ENCODE measurements at places on chromosomes 5 and 9.
A peak's percentile ranks its signal among the peaks of the same experiment; 100 is the strongest.

DNA sequence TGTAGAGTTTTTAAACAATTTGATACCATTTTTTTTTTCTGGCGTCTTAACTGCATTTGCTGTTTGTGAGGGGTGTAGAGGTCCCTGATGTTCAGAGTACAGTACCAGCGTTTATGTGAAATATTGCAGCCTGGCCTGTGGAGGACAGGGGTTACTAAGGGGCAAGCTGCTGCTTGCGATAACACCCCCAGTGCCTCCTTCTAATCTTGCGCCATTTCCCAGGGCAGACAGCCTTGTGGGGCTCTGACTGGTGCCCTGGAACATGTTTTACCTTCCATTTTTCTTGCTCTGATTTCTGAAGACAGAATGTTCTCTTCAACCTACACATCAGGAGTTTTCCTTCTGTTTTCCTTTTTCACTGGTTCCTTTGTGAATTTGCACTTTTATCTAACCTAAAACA is 142.9 kb downstream of the DOCK8 start:
- DNase-seq: no peak

DNA sequence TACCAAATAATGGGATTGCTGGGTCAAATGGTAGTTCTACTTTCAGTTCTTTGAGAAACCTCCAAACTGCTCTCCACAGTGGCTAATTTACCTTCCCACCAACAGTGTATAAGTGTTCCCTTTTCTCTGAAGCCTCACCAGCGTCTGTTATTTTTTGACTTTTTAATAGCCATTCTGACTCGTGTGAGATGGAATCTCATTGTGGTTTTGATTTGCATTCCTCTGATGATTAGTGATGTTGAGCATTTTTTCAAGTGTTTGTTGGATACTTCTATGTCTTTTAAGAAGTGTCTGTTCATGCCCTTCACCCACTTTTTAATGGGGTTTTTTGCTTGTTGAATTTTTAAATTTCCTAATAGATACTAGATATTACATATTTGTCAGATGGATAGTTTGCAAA is 28.4 kb upstream of the SUSD1 start:
- DNase-seq: peak; percentile 43

DNA sequence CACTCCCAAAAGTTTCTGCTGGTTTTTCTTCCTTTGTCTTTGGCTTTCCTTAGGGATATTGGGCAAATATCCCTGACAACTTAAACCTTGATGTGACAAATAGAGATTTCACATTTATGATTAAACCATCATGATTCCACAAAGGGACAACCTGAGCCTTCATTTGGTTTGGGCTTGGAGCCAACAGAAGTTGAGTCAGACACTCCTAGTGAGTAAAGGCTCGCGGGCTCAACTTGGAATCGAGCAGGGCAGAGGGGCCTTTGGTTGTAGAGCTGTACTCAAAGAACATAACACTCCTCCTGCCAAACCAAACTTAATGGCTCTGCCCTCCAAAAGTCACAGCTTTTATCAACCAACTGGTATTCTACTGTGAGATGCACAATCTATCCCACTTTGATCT is 290.2 kb upstream of the MAP3K1 start:
- peak; percentile 89 for DNase-seq

GRCh38 chr9:16243798-16244197 is 626.7 kb downstream of the BNC2 start:
- DNase-seq: peak; percentile 26

DNA sequence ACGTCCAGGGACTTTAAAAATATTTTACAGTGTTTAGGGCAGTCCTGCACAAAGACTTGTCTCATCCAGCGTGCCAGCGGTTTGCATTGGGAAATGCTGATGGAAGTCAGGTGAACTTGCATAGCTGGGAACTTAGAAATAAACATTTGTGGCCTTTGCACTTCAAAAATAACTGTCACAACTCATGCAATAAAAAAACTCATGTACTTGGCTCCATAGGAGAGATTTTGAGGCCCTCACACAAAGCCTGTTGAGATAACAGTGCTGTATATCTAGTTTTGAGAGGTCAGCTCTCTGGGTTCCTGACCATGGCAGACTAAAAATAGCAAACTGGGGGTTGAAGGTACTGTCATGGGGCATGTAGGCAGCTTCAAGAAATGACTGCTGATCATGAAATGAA is 5.5 kb downstream of the COMMD10 start:
- no peak for DNase-seq

DNA sequence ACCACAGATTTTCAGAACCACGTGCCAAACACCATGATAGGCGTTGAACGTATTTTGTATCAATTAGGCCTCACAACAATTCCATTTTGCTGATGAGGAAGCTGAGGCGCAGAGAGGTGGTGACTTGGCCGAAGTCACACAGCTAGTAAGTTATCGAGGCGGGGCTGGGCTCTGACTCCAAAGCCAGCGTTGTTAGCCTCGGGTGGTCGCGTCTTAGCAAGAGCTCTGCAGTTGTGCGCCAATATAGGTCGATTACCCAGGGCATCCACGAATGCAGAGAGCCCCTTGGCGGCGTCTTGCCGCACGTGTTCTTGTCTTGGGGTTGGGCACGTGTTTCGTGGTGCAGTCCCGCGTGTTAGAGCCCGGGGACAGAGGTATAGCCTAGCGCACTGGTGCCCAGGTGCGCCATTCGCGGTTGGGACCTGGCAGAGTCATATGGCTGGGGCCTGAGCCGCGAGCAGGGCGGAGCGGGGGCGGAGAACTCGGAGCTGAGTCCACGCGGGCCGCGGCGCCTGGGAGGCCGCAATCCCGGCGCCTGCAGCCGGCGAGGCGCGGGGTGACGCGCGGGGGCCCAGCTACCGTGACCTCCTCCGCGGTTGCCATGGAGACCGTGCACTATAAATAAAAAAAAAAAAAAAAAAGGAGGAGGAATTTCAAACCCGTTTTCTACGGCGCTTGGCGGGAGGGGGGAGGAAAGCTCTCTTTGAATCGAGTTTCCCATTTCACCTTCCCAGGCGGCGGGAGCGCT is 62.3 kb downstream of the CXXC5 start:
- peak; percentile 39 for DNase-seq

- no peak for DNase-seq
These were observed 185.0 kb downstream of the GAPVD1 start for GRCh38 chr9:125446561-125447094.

- no peak for DNase-seq
These were observed 56.8 kb downstream of the PTCH1 start for GRCh38 chr9:95459851-95460517.

DNA sequence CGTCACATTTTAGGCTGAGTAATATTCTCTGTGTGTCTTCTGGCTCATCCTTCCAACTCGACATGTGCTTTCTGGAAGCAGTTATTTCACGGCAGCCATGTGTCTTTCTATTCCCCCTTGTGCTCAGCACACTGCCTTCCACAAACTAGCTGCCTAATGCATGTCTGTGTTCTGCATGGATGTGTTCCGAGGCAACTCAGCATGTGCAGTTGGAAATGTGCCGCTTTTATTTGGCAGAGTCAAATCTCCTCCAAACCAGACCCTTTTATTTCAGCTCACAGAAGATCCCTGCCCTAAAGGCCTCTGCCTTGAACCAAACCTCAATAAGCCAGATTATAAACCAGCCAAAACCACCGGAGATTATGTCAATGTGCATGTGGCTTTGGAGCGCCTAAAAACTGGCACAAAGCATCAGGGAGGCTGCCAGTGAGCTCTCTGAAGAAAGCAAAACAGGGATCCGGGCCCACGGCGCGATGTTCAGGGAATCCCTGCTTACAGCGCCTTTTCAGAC is 360.2 kb downstream of the DEPDC1B start:
- DNase-seq: no peak

- no peak for DNase-seq
These were observed 479.7 kb downstream of the CETN3 start for GRCh38 chr5:89929834-89930233.

DNA sequence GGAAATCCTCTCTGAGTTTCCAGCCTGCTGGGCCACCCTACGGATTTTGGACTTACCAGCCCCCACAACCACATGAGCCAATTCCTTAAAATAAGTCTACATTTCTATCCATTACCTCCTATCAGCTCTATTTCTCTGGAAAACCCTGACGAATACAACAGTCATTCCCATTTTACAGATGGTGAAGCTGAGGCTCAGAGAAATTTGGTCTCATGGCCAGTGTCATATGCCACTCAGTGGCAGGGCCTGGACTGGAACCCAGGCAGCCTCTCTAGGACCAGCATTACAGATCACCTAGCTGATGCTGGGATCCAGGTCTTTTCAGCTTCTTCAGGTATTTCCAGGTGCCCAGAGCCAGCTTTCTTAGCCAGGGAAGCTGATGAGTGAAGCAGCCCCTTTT is 45.0 kb upstream of the SH3PXD2B start:
- DNase-seq: no peak

GRCh38 chr5:56900858-56901578 is 8.4 kb upstream of the SETD9 start:
- peak; percentile 55 for DNase-seq

- DNase-seq: no peak
These were observed 13.4 kb downstream of the COL23A1 start for GRCh38 chr5:178576591-178577351.

DNA sequence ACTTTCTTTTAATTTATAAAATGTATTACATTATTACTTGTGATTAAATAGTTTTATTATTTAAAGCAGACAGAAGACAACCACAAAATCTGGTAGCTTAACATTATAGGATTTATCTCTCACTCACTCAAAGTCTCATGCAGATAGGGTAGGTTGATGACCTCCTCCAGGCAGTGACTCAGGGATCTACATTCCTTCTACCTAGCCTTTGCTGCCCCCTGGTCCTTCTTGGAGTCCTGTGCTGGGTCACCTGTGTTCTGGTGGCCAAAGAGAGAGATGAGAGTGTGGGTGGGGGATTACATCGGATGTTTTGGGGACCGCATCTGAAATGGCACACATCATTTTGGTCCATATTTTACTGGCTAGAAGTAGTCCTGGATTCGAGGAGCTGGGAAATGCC is 95.7 kb upstream of the CTSL start:
- DNase-seq: no peak

GRCh38 chr5:58156973-58157701 is 302.7 kb downstream of the PLK2 start:
- DNase-seq: peak; percentile 89

GRCh38 chr5:171316258-171317121 is 7.4 kb downstream of the TLX3 start:
- no peak for DNase-seq

DNA sequence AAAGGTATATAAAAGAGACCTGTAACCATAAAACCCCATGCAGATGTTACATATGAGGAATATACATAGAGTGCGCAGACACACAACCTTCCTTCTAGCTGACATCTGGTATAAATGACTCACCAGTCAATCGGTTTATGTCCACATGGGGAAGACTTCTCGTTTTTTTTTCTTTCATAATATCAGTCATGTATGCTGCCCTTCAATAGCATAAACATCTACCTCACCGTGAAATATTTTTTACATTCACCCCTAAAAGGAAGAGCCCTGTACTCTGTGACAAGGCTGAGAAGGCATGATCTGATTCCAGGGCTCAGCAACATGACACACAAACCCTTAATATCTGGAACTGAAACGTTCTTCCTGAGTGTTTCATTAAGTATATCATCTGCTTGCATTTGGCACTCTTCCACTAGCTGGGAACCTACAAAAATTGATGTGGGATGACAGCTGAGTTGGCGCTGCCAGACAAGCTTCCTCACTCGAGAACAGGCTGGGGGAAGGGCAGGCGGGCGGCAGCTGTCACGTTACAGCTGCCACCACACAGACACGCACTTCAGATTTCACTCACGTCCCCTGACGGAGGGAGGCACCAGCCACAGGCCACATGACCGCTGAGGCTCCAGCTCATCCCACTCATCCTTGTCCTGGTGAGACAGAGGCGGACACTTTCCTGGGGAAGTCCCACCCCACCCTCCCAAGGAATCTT is 74.2 kb downstream of the SHB start:
- DNase-seq: peak; percentile 72

- peak; percentile 6 for DNase-seq
These were observed 36.5 kb upstream of the SH3PXD2B start for GRCh38 chr5:172490514-172491461.

DNA sequence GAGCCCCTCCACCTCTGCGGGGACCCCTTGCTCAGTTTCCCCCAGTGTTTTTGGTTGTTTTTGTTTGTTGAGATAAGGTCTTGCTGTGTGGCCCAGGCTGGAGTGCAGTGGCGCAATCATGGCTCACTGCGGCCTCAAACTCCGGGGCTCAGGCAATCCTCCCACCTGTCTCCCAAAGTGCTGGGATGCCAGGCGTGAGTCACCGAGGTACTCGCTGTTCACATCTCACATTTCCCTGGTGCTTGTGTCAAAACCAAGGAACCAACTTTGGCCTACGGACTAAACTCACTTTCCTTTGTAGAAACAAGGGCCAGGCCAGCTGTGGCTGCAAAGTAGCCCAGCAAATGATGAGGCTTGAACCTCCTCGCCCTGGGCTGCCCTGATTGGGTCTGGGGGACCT is 9.7 kb upstream of the AJM1 start:
- DNase-seq: no peak

DNA sequence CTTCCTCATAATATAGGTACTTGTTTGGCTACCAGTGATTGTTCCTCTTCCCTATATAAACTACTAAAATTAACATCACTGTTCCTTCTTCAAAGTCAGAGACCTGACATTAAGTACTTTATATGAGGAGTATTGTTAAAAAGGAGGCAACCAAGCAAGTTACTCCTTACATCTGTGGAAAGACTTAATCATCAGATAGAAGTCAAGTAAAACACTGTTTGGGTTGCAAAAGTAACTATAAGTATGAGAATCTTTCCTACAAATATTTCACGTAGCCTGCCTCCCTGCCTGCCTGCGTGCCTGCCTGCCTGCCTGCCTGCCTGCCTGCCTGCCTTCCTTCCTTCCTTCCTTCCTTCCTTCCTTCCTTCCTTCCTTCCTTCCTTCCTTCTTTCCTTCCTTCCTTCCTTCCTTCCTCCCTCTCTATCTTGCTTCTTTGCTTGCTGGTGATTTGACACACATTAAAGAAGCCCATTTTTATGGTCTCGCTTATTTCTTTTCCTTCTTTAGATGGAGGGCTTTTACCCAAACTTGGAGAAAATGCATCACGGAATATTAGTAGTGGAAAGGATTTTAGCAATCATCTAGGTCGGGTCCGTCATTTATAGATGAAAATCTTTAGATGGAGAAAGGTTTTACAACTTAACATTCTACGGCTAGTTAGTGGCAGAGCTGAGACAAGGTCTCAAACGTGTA is 3.2 kb downstream of the CER1 start:
- no peak for DNase-seq

- peak; percentile 69 for DNase-seq
These were observed 17.6 kb downstream of the TSTD2 start for GRCh38 chr9:97615439-97616072.

- no peak for DNase-seq
These were observed 85.1 kb downstream of the BRINP1 start for GRCh38 chr9:119284118-119284517.

DNA sequence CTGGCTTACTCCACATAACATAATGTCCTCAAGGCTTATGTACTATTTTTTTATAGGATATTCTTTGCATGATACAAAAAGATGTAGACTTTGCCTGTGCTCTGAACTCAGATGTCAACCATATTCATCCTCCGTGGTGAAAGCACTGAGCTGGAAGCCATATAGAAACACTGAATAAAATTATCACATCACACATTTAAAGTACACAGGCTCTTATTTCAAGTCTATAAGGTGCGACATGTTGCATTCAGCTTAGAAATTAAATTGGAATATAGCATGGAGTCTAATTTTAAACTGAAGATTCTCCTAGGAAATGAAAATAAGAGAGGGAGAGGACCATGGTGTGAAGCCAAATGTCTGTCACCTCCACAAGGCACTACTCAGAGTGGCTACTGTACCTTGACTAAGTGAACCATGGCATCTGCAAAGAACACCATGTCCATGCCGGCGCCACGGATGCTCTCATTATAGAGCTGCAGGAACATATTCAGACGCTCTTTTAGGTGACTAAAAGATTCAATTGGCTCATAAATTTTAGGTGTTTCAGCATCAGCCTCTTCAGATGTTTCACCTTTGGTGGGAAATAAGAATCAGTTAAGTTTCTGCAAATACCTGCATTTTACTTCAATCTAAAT is 158.6 kb downstream of the DNAH5 start:
- DNase-seq: no peak
